ENCODE measurements at places on chromosomes 13 and 19. TPM values are rescaled to one million over a fixed set of nuclear protein-coding genes. Genes with fewer than 3 reads are reported as not detected.

DNA sequence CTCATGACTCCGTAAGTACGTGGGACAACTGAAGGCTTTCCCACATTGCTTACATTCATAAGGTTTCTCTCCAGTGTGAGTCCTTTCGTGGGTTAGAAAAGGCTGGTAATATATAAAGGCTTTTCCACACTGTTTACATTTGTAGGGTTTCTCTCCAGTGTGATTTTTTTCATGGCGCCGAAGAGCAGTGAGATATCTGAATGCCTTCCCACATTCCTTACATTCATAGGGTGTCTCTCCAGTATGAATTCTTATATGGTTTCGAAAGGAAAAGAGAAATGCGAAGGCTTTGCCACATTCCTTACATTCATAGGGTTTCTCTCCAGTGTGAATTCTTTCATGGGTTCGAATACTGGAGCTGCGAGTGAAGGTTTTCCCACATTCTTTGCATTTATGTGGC, 29.5 kb downstream of the ZNF490 start:
- H3K4me1 ChIP-seq, result no peaks in the 10 kb centered on the region
- H3K27ac ChIP-seq, result no peak overlapping the region
- no peak overlapping the region for H3K4me3 ChIP-seq
- H3K36me3 ChIP-seq, result peaks cover 59% of the 10 kb centered on the region
- H3K27me3 ChIP-seq, result no peaks in the 10 kb centered on the region

IGFL1 gene
- not detected for total RNA-seq

DNA sequence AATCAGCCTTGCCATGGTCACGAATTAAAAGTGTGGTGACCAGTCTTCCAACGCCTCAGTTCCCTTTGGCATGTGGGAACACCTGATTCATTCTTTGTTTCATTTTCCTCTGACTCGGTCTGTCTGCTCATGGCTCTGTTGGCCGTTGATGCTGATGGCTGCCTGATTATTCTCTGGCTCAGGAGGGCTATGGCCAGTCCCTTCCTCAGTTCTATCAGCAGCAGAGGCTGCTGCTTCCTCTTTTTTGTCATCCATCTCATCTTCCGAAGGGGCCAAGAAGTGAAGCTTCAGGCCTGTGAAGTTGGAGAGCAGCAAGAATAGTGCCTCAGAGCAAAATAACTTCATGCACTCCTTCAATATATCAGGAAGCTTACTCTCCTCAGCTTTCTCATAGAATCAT, 9.5 kb upstream of the MLNR start:
- H3K27ac ChIP-seq, result peak overlapping the region; percentile 31
- no peak for DNase-seq
- H3K36me3 ChIP-seq, result peaks cover 31% of the 10 kb centered on the region
- no peaks in the 10 kb centered on the region for H3K27me3 ChIP-seq
- no peak overlapping the region for H3K4me3 ChIP-seq

- H3K4me1 ChIP-seq, result peaks cover 25% of the 10 kb centered on the region
- H3K4me3 ChIP-seq, result peak overlapping the region; percentile 69
- H3K36me3 ChIP-seq, result no peaks in the 10 kb centered on the region
- H3K27ac ChIP-seq, result peak overlapping the region; percentile 82
These were observed 6.5 kb downstream of the NKPD1 start for GRCh38 chr19:45154064-45154827.

DNA sequence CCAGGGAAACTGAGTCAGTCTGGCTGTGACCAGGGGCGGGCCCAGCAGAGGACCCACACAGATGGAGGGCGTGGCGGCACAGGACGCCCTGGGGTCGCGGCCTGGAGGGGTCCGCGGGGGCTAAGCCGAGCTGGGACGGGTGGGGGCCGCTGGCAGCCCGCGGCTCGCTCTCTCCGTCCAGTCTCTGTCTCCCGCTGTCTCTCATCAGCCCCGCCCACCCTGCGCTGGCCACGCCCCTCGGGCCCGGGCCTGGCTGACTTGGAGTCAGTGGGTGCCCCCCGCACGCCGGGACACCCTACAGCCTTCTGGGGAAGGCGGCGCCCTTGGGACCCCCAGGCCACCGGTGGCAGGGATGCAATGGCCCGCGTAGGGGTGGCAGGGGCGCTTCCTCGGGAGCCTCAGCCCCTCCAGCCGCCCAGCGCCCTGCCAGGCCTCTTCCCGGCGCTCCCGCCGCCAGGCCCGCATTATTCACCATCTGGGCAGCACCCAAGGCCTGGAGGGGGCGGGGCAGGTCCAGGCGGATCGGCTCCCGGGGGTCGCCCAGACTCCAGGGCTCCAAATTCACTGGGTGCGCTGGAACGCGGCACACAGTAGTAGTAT, at the start of gene TBXA2R:
Gene TBXA2R, minus strand, starts transcription at position 186 of the 600 bp plus-strand sequence. CDS start 6,241 bp downstream, outside the sequence.
- H3K27me3 ChIP-seq, result no peaks in the 10 kb centered on the region
- peak within 1 kb of the TSS; percentile 67 for H3K27ac ChIP-seq
- H3K4me3 ChIP-seq, result peak within 1 kb of the TSS; percentile 85
- peaks cover 4% of the 10 kb centered on the region for H3K36me3 ChIP-seq
- peaks cover 17% of the 10 kb centered on the region for H3K4me1 ChIP-seq

DNA sequence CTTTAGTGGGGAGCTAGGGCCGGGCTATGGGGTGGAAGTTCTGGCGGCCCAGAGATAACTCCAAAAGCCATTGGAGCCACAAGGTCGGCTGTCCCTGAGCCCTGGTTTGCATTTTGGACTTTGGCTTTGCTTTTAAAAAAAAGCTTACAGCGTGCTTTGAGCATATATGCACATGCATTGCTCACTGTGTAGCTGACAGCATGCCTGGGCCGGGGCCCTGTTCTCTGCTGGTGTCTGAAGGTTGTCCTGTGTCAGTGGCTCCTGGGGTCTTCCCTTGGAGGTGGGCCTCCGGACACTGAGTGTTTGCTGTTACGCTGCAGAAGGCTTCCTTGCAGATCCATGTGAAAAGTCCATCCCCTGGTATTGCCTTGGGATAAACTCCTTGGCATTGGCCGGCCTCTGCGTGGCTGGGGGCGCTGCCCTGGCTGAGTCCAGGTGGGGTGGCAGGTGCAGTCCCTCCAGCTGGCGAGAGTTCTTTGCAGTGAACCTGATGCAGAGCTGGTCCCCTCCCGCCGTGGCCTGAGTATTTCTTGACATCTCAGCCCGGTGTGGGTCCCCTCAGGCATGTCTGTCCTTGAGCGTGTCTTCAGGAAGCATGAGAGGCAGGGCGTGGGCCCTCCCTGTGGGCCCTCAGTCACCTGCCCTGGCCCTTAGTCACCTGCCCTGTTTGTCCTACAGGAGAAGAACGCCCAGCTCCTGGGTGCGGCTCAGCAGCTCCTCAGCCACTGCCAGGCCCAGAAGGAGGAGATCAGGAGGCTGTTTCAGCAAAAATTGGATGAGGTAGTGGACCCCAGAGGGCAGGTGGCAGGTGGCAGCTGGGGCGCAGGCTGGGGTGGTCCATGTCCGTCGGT, 23.0 kb downstream of the PLEKHJ1 start:
- H3K36me3 ChIP-seq, result peaks cover 8% of the 10 kb centered on the region
- no peak overlapping the region for H3K4me3 ChIP-seq
- no peak overlapping the region for H3K27ac ChIP-seq
- no peaks in the 10 kb centered on the region for H3K27me3 ChIP-seq
- DNase-seq, result no peak
- H3K4me1 ChIP-seq, result peaks cover 4% of the 10 kb centered on the region

- H3K36me3 ChIP-seq, result no peaks in the 10 kb centered on the region
- DNase-seq, result no peak
- no peak overlapping the region for H3K27ac ChIP-seq
- no peak overlapping the region for H3K4me3 ChIP-seq
- H3K27me3 ChIP-seq, result no peaks in the 10 kb centered on the region
These were observed 81.6 kb downstream of the ESD start for GRCh38 chr13:46715363-46715762.

DNA sequence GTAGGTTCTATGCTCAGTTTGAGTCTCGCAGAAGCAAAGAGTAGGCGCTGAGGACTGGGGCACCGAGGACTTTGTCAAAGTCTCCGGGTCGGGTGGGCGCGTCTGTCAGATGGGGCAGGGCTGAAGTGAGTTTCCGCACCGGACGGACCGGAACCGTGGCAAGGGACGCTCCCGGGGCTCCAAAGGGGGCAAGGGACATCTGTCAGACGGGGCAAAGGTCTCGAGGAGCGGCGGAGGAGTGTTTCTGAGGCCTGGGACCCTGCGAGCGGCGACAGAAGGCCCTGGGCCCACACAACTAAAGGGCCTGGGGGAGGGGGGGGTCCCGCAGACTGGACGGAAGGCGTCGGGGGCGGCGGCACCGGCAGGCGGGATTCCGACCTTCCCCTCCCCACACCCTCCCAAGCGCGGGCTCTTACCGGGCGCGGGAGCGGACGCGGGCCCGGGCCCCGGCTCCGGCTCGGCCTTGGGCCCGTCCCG, 13.3 kb upstream of the AKAP8L start:
- H3K4me1 ChIP-seq, result peaks cover 38% of the 10 kb centered on the region
- H3K36me3 ChIP-seq, result no peaks in the 10 kb centered on the region
- H3K27ac ChIP-seq, result peak overlapping the region; percentile 77
- no peak for DNase-seq

STAP2 gene
- 1.4 TPM for total RNA-seq

- DNase-seq, result no peak
- no peaks in the 10 kb centered on the region for H3K36me3 ChIP-seq
- H3K4me1 ChIP-seq, result peaks cover 17% of the 10 kb centered on the region
- H3K27ac ChIP-seq, result no peak within 1 kb of the TSS
These were observed at the start of gene MISP3 for GRCh38 chr19:14072535-14073260. MISP3 (plus strand) TSS chr19:14072786; CDS start chr19:14073310, 524 bp downstream.

- no peak for DNase-seq
- H3K36me3 ChIP-seq, result peaks cover 26% of the 10 kb centered on the region
- peaks cover 14% of the 10 kb centered on the region for H3K4me1 ChIP-seq
- H3K27ac ChIP-seq, result peak overlapping the region; percentile 97
- peak overlapping the region; percentile 79 for H3K4me3 ChIP-seq
These were observed 38.8 kb downstream of the DHRS12 start for GRCh38 chr13:51765142-51765515.

- H3K36me3 ChIP-seq, result peaks cover 3% of the 10 kb centered on the region
- peak overlapping the region; percentile 71 for H3K27ac ChIP-seq
- H3K27me3 ChIP-seq, result no peaks in the 10 kb centered on the region
- H3K4me3 ChIP-seq, result peak overlapping the region; percentile 39
- no peak for DNase-seq
- peaks cover 58% of the 10 kb centered on the region for H3K4me1 ChIP-seq
These were observed 8.5 kb downstream of the R3HDM4 start for GRCh38 chr19:904545-904944.

DNA sequence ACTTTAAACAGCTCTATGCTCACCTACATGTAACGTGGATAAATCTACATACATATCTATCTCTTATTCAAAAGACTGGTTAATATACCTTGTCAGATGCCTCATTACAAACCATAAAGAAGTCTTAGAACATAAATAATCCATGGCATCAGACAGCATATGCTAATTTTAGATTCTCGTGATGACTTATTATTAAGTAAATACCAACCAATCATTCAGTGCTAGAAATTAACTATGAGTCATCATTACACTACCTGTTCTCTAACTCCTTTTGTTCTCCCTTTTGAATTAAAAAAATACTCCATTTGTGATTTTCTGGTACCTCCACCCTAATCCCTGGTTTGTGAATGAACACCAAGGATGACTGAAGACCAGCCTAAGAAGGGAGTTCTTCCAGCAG, 754.3 kb upstream of the ARGLU1 start:
- no peaks in the 10 kb centered on the region for H3K36me3 ChIP-seq
- DNase-seq, result no peak
- H3K4me3 ChIP-seq, result no peak overlapping the region
- H3K27ac ChIP-seq, result no peak overlapping the region

PPM1N gene
- total RNA-seq, result 15.6 TPM

GRCh38 chr13:42123600-42123999, 75.2 kb downstream of the DGKH start:
- DNase-seq, result no peak
- peaks cover 7% of the 10 kb centered on the region for H3K36me3 ChIP-seq
- H3K4me3 ChIP-seq, result no peak overlapping the region
- H3K27me3 ChIP-seq, result no peaks in the 10 kb centered on the region
- no peak overlapping the region for H3K27ac ChIP-seq

- no peak for DNase-seq
- H3K4me1 ChIP-seq, result no peaks in the 10 kb centered on the region
- no peak overlapping the region for H3K27ac ChIP-seq
These were observed 139.6 kb upstream of the HTR2A start for GRCh38 chr13:47036294-47037008.

DNA sequence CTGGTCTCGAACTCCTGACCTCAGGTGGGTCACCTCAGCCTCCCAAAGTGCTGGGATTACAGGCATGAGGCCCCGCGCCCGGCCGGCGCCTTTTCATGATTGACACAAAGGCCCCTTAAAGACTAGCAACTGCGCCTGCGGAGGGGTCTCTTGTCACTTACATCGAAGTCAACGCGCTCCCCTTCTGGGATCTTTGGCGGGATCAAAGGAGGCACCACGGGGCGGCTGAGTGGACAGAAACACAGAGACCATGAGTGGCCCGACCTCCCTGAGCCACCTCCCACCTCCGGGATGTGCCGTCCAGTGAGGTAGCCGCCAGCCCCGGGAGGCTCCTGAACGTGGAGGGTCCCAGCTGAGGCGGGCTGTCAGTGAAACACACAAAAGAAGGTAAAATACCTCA, 7.3 kb downstream of the TNNT1 start:
- DNase-seq, result no peak
- peaks cover 19% of the 10 kb centered on the region for H3K4me1 ChIP-seq
- H3K27ac ChIP-seq, result no peak overlapping the region
- H3K36me3 ChIP-seq, result no peaks in the 10 kb centered on the region
- peaks cover 72% of the 10 kb centered on the region for H3K27me3 ChIP-seq
- no peak overlapping the region for H3K4me3 ChIP-seq

GRCh38 chr13:79681069-79681468, 200.1 kb downstream of the NDFIP2 start:
- no peak overlapping the region for H3K4me3 ChIP-seq
- peaks cover 22% of the 10 kb centered on the region for H3K27me3 ChIP-seq
- no peak for DNase-seq
- H3K27ac ChIP-seq, result no peak overlapping the region
- H3K36me3 ChIP-seq, result no peaks in the 10 kb centered on the region

PLPPR2 gene
- 8.7 TPM for total RNA-seq
